ENCODE measurements at places on chromosomes 5 and 9.

- DNase-seq = no peak
Measured at GRCh38 chr5:159427180-159428012, 97.1 kb upstream of the IL12B start.

DNA sequence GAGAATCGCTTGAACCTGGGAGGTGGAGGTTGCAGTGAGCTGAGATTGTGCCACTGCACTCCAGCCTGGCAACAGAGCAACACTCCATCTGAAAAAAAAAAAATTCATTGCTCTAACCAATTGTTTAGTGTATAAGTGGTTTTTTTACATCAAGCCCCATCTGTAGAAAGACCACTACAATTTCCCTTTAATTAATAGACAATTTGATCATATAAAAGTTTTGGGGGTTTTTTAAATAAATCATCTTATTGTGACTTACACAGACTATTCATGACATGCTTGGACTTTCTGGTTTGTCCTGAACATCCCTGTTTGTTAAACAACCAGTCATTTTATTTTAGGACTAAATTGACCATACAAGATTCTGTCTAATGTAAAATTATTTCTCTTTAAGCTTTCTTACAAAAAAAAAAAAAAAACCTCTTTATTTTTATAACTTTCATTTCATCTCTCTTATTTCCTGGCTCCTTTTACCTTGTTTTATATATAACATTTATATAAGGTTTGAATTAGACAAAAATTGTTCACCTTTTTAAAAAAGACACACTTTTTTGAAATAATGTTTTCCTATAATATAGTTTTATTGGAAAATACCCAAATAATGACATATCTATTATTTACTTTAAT lies 9.8 kb upstream of the FANCC start:
- no peak for DNase-seq

DNA sequence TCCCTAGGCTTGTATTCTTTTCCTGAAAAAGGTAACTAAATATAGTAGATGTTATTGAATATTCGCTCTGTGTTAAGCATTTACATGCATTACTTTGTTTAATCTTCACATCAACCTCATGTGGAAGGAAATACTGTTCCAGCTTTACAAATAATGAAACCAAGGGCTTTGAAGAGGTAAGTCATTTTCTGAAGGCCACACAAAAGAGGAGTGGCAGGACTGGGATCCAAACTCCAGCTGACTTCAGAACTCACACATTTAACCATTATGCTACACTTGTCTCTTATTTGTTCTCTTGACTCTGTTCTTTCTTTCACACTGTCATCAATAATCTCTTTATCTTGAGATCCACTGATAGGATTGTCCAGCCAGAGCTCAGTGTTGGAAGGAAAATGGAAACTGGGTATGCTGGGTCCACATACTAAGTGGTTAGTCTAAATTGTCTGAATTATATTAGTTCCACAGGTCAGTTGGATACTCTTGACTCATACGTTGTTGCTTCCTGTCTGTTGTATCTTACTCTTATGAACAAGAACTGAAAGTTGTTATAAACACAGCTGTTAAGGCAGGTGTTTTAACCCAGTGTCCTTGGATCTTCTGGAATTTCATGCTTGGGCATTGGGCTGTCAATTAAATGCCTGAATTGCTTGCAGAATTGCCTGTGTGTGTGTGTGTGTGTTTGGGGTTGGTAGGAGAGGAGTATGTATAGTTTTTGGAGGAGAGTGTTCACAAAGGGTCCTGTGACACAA lies 65.6 kb downstream of the TLE4 start:
- no peak for DNase-seq

DNA sequence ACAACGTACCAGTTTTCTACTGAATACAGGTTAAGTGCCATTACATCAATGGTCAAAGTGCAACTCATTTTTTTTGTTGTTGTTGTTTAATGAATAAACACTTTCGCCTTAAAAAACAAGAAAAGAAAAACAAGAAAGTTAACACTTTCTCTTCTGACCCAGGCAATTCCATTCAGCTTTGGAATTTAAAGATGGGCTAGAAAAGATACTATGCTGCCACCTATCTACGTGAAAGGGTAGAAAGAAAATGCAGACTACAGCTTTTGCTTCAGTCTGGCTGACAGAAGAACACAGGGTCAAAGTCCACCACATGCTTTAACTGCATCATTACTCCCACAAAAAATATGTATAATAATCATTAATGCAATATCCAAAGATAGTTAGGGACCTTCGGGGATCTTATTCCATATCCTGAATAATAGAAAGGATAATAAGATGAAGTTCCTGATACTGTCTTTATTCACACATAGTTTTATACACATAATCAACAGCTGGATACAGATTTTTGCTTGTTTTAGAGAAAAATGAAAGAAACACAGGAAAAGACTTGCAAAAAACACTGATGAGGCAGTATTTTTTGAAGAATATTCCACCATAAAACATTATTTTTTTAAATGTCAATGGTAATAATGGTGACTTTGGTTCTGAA lies 40.4 kb downstream of the ZDHHC21 start:
- no peak for DNase-seq

DNA sequence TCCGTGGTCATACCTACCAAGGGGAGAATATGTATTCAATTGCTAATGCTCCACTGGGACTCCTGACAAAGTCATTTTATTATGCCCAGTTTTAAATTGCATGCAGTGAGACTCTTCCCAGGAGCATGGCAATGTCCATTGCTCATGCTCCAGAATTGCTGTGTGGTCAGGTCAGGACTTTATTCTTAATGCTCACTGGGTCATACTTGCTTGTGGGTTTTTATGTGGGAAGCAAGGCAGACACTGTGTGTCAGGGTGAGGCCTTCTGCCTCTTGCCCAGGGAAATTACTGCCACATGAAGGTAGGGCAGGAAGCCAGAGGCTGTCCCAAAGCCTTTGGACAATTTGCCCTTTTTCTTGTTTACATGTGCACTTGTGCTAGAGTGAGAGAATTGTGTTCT lies 164.6 kb upstream of the MEF2C start:
- DNase-seq = no peak

DNA sequence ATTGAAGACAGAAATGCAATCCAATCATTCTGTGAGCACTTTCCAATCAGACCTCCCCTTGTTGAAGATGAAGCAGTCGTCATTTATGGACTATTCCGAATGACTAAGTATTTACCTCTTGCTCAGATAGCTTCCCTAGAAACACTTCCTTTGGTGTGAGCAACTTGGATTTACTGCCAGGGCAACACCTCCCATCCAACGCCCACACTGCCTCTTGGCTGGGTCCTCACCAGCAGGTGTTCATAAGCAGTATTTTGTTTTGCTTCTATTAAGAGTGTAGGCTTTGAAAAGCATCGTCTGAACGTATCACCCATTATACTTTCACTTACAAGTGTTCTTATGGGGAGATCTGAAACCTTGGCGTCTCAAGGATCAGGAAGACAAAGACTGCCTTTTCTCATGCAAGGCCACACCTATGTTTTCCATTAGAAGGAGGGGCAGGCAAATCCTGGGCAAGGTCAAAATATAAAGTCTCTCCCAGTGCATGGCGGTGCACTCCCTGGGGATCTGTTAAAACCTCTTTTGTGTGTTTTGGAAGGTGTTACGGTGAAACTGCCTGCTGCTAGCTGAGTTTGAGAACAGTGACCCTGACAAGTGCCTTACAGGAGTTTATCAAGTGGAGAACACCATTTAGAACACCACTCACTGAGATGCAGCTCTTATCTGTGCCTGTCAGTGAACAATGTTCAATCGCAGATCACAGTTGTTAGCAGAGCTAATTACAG lies 10.6 kb upstream of the MARCHF3 start:
- peak; percentile 40 for DNase-seq

DNA sequence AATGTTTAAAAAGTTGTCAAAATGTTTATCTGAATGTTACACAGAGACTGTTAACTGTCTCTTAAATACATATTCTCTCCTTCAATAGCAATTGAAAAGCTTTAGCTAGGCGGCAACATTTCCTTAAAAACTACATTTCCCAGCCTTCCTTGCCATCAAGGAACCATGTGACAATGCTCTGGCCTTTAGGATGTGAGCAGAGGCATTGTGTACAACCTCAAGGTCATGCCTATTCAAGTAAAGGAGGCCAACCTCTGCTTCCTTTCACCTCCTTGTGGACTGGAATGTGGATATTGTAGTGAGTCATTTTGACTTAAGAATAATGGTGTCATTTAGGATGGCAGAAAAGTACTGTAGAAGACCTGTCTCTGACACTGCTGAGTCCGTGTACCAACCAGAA lies 23.7 kb upstream of the MROH2B start:
- DNase-seq = no peak

DNA sequence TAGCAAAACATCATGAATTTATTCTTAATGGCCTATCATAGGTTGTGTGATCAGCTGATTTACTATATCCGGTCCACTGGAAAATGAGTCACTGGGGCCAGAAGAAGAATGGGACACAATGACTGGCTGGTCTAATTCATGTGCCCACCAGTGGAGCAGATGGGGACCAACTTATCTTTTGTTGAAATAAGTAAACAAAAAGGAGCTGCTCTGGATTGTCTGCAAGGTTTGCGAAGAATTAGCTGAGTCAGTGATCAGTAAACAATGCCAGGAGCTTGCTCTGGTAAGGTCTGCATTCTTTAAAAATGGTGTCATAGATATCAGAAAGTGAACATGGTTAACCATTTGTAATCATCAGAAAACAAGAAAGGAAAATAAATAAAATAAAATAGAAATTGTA lies 128.0 kb downstream of the RASEF start:
- DNase-seq = no peak

DNA sequence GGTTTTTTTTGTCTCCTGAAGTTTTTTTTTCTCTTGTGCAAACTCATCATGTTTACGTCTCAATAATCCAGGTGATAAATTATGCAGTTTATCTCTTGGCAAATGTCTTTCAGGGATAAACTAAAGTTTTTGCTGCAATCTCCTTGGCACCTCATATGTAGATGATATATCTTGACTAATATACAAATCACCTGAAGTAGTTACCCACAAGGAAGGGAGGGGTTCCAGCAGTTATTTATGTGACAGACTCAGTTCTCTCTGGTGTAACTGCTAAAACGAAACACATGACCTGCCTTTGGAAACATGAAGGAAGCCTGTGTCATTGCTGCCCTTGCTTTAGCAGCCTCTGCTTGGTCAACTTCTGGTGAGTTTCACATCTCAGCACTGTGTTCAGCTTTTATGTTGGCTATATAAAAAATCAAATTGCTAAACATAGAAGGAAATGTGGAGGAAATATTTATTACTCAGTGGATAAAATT lies 39.3 kb upstream of the KIAA1958 start:
- DNase-seq = no peak

- no peak for DNase-seq
Measured at GRCh38 chr5:7849681-7850394, 1.1 kb downstream of the CFAP90 start.

DNA sequence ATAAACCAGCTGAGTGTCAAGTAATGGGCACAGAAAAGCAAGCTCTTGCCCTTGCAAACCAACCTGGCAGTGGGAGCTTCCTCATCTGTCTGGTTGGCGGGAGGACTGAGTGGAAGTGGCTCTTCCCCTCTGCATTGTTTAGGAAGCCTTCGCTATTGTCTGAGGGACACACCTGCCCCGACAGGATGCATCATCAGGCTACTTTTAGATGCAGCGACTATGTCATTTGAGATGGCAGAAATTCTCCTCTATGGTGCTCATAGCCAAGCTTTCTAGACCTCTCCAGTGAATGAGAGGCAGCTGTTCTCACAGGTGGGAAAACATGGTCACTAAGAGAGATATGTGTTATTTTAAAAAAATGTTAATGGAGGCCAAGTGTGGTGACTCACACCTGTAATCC lies 104.0 kb downstream of the DOCK8 start:
- DNase-seq = no peak

DNA sequence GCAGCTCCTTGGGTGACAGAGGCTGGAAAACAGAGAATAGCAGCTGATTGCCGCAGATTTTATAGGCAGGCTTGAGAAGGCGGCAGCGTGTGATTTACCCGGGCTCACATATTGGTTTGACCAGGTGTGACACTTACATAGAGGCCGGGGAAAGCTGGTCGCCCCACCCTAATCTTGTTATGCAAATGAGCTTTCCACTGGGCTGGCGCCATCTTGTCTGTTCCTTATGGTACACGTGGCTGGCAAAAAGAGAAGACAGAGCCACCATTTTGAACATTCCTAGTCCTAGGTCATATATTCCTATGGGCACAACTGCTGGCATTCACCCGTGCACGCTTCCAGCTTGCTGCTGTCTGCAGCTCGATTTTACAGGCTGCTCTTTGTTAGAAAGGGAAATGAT lies 11.3 kb upstream of the SPZ1 start:
- DNase-seq = no peak

GRCh38 chr9:8473244-8474020 lies 673.9 kb upstream of the DMAC1 start:
- DNase-seq = no peak

- DNase-seq = no peak
Measured at GRCh38 chr5:14208071-14209021, 65.2 kb downstream of the TRIO start.

DNA sequence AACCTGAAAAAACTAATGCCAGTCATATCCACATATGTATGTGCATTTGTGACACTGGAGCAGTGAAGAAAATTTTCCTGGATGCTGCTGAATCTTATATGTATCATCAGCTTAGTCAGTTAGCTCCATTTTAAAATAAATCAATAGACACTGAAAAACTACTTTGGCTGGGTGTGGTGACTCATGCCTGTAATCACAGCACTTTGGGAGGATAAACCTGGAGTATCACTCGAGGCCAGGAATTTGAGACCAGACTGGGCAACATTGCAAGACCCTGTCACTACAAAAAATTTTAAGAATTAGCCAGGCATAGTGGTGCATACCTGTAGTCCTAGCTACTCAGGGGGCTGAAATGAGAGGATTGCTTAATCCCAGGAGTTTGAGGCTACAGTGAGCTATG lies 511.0 kb upstream of the TLE4 start:
- DNase-seq = no peak

- DNase-seq = no peak
Measured at GRCh38 chr5:3833566-3833965, 237.9 kb downstream of the IRX1 start.

DNA sequence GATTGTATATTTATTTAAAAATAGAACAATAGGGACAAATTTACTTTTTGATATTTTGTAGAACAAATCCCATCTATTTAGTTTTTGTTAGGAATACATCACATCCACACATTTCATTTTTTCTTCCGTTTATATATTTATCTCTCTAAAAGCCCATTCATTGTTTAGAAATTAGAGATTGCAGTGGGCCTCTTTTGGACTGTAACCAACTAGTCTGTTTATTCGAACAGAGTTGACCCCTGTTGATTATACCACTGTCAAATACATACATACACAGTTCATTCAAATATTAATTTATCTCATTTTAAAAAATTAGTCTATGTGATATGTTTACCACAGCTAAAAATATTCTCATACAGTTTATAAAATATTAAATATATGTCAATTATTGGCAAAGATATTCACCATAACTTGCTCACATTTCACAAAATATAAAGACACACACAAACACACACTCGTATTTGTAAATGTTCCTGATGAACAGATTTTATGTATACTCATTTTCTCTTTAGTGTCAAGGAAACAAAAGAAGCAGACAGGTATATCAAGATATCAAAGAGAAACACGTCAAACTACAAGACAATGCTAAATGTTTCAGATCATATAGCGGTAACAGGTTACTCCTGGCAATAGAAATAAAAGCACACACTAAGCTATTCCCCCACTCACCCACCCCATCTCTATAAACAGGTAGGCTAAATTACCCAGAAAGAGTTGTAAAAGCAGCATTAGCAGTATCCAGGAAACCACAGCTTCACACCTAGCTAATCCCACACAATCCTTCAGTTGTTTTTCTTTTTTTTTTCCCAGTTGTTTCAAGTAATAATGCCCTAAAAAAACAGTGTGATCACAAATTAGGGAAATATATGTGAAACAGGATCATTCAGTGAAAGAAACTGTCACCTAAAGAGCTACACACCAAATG lies 283.9 kb downstream of the ADAMTS6 start:
- DNase-seq = no peak

GRCh38 chr5:32507738-32508434 lies 63.3 kb upstream of the ZFR start:
- DNase-seq = no peak
